HCEC 1CT (cell line): ENCODE measurements at places on chromosomes 2 and 18.

DNA sequence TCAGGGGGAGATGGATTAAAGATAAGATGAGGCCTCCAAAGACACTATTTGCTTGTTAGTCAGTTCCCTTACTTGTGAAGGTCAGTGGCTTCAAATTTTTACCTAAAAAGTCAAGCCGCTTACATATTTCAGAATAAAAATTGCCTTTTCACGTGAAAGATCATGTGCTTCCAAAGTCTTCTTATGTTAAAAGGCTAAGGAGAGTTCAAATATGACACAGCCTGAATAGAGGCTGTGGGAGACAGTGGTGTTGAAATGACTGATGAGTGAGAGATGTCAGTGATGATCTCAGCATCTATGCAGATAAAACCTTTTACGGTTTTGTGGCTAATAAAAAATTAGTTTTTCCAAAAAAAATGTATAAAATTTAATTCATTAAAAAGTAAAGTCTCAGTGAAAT lies 40.5 kb downstream of the UPP2 start:
- no peak for DNase-seq

DNA sequence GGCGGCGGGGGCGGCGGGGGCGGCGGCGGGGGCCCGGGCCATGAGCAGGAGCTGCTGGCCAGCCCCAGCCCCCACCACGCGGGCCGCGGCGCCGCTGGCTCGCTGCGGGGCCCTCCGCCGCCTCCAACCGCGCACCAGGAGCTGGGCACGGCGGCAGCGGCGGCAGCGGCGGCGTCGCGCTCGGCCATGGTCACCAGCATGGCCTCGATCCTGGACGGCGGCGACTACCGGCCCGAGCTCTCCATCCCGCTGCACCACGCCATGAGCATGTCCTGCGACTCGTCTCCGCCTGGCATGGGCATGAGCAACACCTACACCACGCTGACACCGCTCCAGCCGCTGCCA lies 644 bp downstream of the ONECUT2 start:
- no peak for DNase-seq

- no peak for DNase-seq
Observed at GRCh38 chr2:111030260-111030891, 90.3 kb upstream of the BCL2L11 start.

DNA sequence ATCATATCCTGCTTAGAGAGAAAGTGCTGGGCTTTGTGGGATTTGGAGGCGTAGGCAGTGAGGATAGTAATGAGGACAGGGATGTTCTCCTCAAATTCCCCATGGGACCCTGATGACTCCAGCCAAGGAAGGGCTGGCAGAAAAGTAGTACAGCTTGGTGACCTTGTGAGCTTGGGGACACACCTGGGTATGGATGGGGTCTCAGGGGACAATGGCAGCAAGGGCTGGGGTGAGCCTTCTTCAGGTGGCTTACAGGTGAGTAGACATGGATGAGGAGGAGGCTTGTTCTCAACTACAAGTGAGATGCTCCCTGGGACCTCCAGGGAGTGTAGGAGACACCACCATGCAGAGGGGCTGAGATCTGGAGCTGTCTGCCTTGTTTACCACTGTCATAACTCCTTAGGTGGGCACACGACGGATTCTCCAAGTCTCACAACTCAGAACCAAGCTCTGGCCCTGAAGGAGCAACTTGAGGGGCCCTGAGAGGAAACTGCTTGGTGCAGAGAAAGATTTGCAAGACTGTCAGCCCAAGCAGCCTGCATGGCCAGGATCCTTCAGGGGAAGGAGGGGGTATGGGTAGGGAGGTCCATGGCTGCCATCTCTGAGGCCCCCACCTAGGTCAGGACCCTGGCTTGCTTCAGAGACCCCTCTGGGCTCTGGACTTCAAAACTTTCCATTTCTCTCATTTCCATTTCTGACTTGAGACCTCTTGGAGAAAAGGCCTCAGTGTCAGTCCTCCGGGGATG lies 262.8 kb downstream of the DYSF start:
- no peak for DNase-seq

- DNase-seq: no peak
Observed at GRCh38 chr2:156192468-156192867, 140.1 kb downstream of the NR4A2 start.

DNA sequence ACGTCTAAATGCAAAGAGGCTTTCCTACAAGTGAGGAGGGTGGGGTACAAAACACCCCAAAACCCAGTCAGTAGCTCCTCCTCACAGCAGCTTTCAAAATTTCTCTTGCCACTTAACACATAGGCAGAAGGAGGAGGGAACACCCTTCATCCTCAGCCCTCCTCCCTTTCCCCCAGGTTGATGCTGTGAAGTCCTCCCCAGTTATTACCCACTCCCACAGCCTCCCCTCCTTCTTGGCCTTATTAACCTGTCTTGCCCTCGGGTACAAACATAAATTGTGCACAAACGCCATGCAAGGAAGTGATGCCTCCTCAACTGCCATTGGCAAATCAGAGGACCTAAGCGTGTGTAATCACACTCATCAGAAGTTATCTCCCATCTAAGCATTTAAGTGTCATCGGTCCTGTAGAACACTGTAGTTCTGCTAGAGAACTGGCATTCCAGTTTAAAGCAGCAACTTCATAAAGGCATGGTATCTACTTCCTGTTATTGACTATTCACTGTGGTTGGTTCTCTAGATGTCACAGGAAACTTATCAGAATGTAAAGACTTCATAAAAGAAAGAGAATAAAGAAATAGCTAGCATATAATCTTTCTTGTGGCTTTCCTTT lies at the start of gene DSC1:
Gene DSC1 (minus strand): TSS at position 32 of the 611 bp plus-strand sequence. CDS start 262 bp downstream, outside the sequence.
- no peak for DNase-seq

DNA sequence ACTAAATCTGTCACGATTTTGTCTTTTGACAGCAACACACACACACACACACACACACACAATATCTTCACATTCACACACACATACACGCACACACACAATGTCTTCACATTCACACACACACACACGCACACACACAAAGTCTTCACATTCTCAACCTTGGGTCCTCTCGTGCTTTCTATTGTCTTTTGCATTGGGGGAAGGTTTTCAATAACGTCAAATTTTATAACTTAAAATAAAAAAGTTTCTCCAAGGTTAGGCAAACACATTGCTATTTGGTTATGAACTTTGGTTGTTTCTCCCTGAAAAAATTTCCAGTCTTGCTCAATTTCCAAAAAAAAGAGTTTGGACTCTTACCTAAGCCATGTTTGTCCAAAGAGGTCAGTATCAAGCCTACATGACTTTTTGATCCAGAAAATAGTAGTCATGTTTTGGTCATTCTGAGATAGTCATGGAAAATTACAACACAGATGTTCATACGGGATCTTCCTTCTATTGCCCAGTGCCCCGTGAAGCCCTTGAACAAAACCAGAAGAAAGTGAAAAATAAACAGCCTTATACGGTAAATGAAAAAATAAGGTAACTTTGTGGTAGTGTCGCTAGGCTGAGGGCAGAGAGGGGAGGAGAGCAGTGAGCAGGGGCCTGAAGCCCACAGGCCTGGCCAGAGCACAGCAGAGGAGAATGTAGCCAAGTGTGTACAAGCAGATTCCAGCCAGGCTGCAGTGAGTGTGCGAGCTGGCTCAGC lies 542.8 kb upstream of the ID2 start:
- no peak for DNase-seq
